Ecto neural progenitor cell (in vitro differentiated cells): ENCODE measurements at places on chromosomes 2 and 18.

DNA sequence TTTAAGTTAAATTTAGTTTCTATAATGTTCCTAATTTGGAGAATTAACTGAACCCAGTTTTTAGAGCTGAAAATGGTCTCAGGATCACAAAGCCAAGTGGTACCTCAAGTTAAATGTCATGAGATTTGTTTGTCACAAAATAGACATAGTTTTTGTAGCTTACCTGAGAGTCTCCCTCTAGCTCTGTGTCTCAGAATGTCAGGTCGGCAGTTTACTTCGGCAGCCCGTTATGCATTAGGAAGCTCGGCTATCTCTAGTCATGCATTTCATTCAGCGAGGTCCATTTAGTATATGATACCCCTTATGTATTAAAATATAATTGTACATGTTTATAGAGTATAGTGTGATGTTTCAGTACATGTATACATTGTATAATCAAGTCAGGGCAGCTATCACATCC is 155.6 kb downstream of the EML6 start:
- no peak for DNase-seq

DNA sequence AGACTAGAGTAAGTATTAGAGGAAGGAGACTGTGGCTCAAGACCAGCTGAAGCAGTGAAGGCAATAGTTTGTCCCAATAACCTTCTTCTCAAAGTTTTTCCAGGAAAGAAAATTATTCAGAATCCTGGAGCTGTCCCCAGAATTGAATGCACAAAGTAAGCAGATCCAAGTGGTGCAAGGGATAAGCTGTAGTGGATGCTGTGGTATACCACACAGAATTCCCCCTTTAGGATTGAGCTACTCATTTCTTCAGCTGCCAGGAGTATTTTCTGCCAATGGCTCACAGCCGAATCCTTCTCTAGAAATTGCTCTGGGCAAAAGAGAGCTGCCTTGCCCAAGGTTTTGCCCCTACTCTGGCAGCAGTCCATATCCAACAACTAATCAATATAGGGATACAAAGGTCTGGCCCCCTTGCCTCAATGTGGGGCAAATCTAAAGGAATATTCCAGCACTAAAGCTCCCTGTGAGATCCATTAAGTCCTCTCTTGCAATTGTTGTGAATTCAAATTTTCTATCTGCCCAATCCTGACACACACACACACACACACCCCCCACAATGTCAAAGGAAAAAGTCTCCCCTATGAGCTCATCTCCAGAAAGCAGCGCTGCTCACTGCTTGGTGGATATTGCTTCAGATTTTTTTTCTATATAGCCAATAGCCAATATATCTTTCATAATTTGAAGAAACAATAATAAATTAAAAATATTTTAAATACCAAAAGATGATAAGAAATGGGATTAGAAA is 18.4 kb upstream of the TCF7L1 start:
- no peak for DNase-seq

DNA sequence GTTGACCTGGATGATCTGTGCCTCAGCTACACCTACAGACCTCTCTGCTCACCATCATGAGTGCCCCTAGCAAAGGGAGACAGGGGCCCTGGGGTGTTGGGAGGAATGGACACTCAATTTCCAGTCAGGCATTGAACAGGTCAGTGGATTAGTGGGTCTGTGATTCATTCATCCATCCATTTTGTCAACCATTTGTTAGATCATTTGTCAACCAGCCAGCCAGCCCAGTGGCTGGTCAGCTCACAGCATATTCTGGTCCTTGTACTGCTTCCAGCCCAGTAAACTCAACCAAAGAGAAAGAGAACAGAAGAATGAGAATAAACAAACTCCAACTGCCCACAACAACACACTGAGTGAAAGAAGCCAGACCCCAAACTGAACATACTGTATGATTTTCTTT is 4.6 kb upstream of the KLF11 start:
- DNase-seq: no peak

GRCh38 chr2:100791294-100791935 is 28.5 kb upstream of the NPAS2 start:
- DNase-seq: no peak

- no peak for DNase-seq
Measured at GRCh38 chr18:28124131-28125029, 52.5 kb downstream of the CDH2 start.

GRCh38 chr2:47499621-47500309 is 96.8 kb downstream of the MSH2 start:
- no peak for DNase-seq

DNA sequence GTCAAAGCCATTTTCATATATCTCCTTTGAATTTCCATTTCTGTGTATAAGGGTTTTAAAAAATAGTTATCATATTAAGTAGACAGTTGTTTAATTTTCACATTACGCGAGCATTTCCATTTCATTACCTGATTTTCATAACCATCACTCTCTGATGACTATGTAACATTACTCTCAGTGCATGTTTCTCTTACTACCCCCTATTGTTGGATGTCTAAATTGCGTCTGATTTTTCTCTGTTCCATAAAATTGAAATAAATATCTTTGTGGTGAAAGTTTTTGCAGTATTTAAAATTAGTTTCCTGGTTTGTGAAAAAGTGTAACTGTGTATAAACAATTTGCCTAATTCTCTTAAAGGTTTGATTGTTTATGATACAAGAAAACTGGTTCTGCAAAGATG is 123.8 kb downstream of the MYO1B start:
- no peak for DNase-seq
